ENCODE measurements at places on chromosomes 3 and 15.

DNA sequence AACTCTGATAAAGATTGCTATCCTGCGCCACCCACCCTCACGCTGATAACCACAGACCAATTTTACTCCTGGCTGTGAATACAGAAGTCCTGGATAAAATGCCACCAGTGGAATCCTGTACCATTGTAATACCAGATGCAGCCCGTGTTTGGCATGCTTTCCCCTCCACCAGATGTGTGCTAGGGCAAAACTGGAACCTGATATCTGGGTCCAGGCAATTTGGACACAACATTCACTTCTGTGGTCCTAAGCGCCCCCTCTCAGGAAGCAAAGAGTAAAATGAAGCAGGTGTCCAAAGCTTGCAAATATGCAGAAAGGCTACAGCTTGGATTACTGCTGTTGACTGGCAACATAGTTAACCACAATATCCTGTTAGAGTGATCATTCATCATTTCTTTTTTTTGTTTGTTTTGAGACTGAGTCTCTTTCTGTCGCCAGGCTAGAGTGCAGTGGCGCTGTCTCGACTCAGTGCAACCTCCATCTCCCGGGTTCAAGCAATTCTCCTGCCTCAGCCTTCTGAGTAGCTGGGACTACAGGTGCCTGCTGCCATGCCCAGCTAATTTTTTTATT is 32.8 kb downstream of the LOXL1 start:
- no peak for DNase-seq

- DNase-seq, result peak; percentile 97
Observed at GRCh38 chr15:62119227-62119864, 45.7 kb downstream of the C2CD4B start.

DNA sequence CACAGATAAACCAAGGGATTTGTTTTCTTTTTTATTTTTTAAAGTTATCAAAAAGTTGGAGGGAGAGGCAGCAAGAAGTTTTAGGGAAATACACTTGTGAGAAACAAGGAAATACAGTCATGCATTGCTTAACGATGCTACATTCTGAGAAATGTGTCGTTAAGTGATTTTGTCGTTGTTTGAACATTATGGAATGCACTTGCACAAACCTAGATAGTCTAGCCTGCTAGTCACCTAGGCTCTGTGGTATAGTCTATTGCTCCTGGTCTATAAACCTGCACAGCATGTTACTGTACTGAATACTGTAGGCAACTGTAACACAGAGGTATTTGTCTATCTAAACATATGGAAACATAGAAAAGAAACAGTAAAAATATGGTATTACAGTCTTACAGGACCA is 2.0 kb upstream of the NFKBIZ start:
- DNase-seq, result no peak

- DNase-seq, result peak; percentile 8
Observed at GRCh38 chr3:128188956-128189355, 35.7 kb downstream of the EEFSEC start.

DNA sequence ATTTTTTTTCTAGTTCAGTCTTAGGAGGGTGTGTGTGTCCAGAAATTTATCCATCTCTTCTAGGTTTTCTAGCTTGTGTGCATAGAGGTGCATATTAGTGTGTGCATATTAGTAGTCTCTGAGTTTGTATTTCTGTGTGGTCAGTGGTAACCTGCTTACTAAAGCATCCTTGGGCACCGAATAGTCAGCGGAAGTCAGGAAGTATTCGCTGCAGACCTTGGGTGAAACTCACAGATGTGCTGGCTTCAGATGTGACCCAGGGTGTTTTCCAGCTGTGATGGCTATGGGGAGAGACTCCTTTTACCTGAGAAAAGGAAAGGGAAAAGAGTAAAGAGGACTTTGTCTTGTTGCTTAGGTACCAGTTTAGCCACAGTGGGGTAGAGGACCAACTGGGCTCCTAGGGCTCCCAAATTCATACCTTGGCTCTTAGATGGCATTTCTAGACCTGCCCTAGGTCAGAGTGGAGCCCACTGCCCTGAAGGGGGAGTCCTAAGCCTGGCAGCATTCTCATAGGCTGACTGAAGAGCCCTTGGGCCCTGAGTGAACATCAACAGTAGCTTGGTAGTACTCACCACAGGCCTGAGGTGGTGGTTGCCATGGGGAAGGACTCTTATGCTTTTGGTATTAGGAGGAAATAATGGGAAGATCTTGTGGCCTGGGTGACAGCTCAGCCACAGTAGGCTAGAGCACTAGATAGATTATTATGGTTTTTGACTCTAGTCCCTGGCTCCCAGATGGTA is 286.0 kb upstream of the ZPLD1 start:
- DNase-seq, result no peak

DNA sequence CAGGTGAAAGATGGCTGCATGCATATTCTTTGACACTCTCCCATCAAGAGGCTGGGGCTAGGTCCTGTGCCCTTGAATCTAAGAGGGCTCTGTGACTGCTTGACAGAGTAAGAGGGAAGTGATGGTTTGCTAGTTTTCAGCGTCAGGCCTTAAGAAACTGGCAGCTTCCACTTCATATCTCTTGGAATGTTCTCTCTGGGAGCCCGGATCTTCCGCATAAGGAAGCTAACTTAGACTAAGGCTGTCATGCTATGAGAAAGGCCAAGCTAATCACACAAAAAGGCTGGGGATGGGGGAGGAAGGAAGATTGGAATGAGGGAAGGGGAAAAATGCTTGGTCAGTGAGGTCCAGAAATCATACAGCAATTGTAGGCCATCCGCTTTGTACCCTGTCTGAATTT is 50.0 kb downstream of the MB21D2 start:
- DNase-seq, result peak; percentile 52

DNA sequence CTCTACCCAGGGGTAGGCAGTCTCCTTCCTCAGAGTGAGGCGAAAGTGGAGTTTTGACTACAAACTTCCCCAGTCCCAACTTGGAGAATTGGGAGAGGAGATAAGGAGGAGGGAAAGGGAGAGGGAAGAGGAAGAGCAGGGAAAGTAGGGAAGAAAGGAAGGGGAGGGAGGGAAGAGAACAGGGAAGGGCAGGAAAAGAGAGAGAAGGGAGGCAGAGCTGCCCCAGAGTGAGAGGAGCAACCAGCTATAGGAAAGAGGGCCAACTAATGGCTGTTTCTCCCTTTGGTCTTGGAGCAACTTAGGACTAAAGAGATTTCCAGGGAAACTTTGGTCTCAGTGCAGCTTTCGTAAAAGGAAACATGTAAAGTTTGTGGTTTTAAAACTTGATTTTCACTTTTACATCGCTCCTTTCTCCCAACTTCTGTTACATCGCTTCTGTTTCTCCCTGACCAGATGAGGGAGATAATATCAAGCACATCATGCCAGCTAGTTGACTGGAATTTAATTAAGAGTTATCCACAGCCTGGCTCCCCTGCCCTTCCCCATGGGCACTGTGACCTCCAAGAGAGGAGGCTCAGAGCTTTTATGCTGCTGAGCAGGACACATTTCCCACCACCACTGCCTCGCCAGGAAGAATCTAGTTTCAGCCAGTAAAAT is 1.4 kb downstream of the CA12 start:
- DNase-seq, result no peak

GRCh38 chr3:25572919-25573385 is 91.8 kb downstream of the TOP2B start:
- peak; percentile 71 for DNase-seq

DNA sequence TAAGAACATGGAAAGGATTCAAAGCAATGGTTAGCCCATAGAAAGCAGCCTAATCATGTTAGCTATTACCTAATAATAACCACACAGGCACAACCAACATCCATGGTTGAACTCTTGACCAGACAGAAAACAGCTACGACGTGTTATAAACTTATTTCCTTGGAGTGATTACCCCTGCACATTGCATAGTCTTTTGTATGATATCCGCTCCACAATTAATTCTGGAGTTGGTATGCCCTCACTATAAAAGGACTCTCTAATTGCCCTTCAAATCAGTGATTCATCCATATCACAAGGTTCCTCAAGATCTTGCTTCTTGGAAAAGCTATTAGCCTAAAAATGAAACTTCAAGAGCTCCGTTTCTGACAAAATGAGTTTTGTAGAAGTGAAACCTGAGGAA is 117.9 kb downstream of the SYNPR start:
- peak; percentile 82 for DNase-seq

All from astrocyte (in vitro differentiated cells and primary cell).